ENCODE measurements at places on chromosomes 7 and 10. TPM values are rescaled to one million over a fixed set of nuclear protein-coding genes. Genes with fewer than 3 reads are reported as not detected.

DNA sequence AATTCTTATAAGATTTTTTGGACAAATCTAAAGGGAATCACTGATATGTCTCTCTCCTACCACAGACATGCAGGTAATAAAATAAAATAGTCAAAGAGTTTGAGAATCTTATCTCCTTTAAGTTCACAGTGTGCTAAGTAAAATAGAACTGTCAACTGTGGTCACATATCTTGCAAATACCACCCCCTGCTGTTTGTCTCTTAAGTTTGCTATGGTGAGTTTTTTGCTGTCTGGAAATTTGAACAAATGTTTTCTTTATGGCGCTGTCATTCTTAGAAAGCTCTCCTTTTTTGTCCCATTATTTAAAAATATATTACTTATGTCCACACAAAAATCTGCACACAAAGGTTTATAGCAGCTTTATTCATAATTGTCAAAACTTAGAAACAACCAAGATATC, 19.6 kb downstream of the GIMAP5 start:
- DNase-seq, result no peak
- peaks cover 56% of the 10 kb centered on the region for H3K4me1 ChIP-seq

- no peak overlapping the region for H3K4me3 ChIP-seq
- no peak for DNase-seq
- H3K27me3 ChIP-seq, result no peaks in the 10 kb centered on the region
Measured at GRCh38 chr10:76645341-76645740, 992.3 kb downstream of the KCNMA1 start.

- DNase-seq, result no peak
- H3K4me3 ChIP-seq, result no peak overlapping the region
- H3K36me3 ChIP-seq, result peaks cover 2% of the 10 kb centered on the region
- H3K27ac ChIP-seq, result no peak overlapping the region
Measured at GRCh38 chr10:1708746-1709145, 28.6 kb downstream of the ADARB2 start.

GRCh38 chr7:6640246-6640721, 3.2 kb downstream of the ZNF316 start:
- peak overlapping the region; percentile 81 for H3K27ac ChIP-seq
- peak; percentile 47 for DNase-seq
- peaks cover 26% of the 10 kb centered on the region for H3K4me1 ChIP-seq
- peaks cover 39% of the 10 kb centered on the region for H3K36me3 ChIP-seq

DNA sequence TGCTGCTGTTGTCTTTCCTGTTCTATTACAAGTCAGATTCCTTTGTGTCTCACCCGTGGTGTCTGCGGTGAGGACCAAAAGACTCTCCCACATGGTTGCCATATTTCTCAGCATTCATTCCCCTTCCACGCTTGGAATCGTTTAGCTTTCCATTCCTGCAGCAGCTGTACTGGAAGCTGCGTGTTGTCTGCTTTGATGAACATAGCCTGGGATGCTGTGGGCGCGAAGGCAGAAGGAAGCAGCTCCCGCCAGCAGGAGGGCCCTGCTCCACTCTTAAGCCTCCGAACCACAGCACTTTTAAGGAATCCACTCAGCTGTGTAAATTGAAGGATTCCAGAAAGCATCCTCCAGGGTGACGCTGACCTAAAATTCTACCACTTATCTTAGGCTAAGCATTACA, 303.6 kb upstream of the PITRM1 start:
- peaks cover 21% of the 10 kb centered on the region for H3K4me1 ChIP-seq
- H3K27ac ChIP-seq, result no peak overlapping the region
- H3K36me3 ChIP-seq, result no peaks in the 10 kb centered on the region
- H3K27me3 ChIP-seq, result peaks cover 4% of the 10 kb centered on the region
- no peak overlapping the region for H3K4me3 ChIP-seq

- no peaks in the 10 kb centered on the region for H3K4me1 ChIP-seq
- H3K36me3 ChIP-seq, result no peaks in the 10 kb centered on the region
- H3K4me3 ChIP-seq, result no peak overlapping the region
- no peak for DNase-seq
Measured at GRCh38 chr7:113805976-113806375, 112.8 kb downstream of the PPP1R3A start.

- peak within 1 kb of the TSS; percentile 81 for H3K4me3 ChIP-seq
- H3K4me1 ChIP-seq, result peaks cover 22% of the 10 kb centered on the region
- peaks cover 59% of the 10 kb centered on the region for H3K27me3 ChIP-seq
- H3K36me3 ChIP-seq, result peaks cover 1% of the 10 kb centered on the region
- peak; percentile 25 for DNase-seq
Measured at GRCh38 chr7:79453558-79454360, at the start of gene MAGI2. TSS of gene MAGI2 (minus strand) at chr7:79453667. CDS start at chr7:79453320, 347 bp downstream.

DNA sequence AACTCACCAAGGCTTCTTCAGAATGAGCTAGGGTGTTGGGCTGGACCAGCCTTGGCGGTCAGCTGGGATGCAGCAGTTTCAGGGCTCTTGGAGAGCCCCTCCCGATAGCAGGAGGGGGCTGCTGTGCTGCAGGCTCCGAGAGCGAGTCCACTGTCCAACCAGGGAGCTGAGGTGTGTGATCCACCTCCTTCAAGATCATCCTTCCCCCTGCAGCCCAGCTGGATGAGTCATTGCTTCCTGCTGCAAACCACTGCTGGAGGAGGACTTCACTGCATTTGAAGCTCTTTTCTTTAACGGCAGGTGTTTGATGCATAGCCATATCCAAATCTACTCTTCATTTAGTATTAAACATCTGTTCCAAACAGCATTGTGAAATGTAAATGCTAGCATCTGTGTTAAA, 54.2 kb upstream of the EBF3 start:
- H3K27me3 ChIP-seq, result no peaks in the 10 kb centered on the region
- no peak overlapping the region for H3K4me3 ChIP-seq
- H3K4me1 ChIP-seq, result peaks cover 7% of the 10 kb centered on the region
- peak; percentile 11 for DNase-seq
- no peak overlapping the region for H3K27ac ChIP-seq

- peak; percentile 65 for DNase-seq
- peak overlapping the region; percentile 73 for H3K4me3 ChIP-seq
- H3K27me3 ChIP-seq, result peaks cover 52% of the 10 kb centered on the region
Measured at GRCh38 chr7:39414224-39415035, 151.8 kb upstream of the YAE1 start.

GRCh38 chr10:16809074-16809718, 8.0 kb downstream of the RSU1 start:
- peaks cover 36% of the 10 kb centered on the region for H3K36me3 ChIP-seq
- no peak overlapping the region for H3K27ac ChIP-seq
- H3K27me3 ChIP-seq, result no peaks in the 10 kb centered on the region
- peaks cover 20% of the 10 kb centered on the region for H3K4me1 ChIP-seq
- peak; percentile 44 for DNase-seq
- H3K4me3 ChIP-seq, result no peak overlapping the region

- no peak for DNase-seq
- H3K4me3 ChIP-seq, result no peak overlapping the region
- H3K4me1 ChIP-seq, result no peaks in the 10 kb centered on the region
Measured at GRCh38 chr7:137619181-137619580, 227.6 kb downstream of the DGKI start.

DNA sequence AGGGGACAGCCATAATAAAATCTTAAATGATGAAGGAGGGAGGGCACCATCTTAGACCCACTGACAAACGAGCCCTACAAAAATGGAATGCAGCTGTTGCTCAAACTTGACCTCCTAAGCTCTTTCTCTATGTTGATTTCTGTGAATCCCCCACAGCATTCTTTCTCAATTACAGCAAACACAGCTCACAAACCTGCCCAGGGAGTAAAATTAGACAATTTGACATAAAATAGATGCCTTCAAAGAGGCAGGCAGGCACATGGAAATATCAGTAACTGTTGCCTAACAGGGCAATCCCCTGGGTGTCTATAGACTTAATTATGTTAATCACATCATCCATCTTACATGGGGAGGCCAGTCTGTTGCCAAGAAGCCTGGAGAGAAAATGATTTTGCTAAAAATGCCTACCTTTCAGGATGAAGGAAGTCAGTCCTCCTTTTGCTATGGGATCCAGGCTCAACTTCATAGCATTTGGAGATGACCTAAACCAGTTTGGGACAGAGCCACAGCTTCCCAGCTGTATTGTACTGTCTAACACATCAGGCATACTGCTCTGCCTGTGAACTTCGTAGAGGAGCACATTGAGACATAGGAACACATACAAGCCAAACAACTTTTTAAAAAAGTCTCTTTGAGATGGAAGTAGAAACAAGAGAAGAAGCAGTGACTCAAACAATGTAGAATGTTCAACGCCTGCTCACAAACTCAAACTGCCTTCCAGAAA, 1177.4 kb downstream of the SORCS1 start:
- H3K4me3 ChIP-seq, result no peak overlapping the region
- H3K36me3 ChIP-seq, result no peaks in the 10 kb centered on the region
- DNase-seq, result no peak
- H3K4me1 ChIP-seq, result no peaks in the 10 kb centered on the region
- no peak overlapping the region for H3K27ac ChIP-seq
- no peaks in the 10 kb centered on the region for H3K27me3 ChIP-seq

GRCh38 chr7:33062023-33062781, at the start of gene NT5C3A:
TSS of gene NT5C3A (minus strand) at chr7:33062776. CDS start at chr7:33062705, 71 bp downstream.
- peak within 1 kb of the TSS; percentile 92 for H3K27ac ChIP-seq
- H3K27me3 ChIP-seq, result no peaks in the 10 kb centered on the region
- peak within 1 kb of the TSS; percentile 90 for H3K4me3 ChIP-seq
- peak; percentile 42 for DNase-seq

DNA sequence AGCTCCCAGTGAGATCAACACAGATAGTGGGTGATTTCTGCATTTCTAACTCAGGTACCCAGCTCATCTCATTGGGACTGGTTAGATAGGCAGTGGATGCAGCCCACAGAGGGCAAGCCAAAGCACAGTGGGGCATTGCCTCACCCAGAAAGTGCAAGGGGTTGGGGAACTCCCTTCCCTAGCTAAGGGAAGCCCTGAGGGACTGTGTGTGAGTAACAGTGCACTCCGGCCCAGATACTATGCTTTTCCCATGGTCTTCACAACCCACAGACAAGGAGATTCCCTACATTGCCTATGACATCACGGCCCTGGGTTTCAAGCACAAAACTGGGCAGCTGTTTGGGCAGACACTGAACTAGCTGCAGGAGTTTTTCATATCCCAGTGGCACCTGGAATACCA, 62.8 kb downstream of the PPP1R3A start:
- no peak overlapping the region for H3K27ac ChIP-seq
- H3K36me3 ChIP-seq, result no peaks in the 10 kb centered on the region
- H3K27me3 ChIP-seq, result no peaks in the 10 kb centered on the region
- no peaks in the 10 kb centered on the region for H3K4me1 ChIP-seq
- no peak overlapping the region for H3K4me3 ChIP-seq

- H3K27ac ChIP-seq, result no peak overlapping the region
- H3K4me1 ChIP-seq, result peaks cover 45% of the 10 kb centered on the region
- peaks cover 14% of the 10 kb centered on the region for H3K36me3 ChIP-seq
- no peaks in the 10 kb centered on the region for H3K27me3 ChIP-seq
- DNase-seq, result no peak
- H3K4me3 ChIP-seq, result no peak overlapping the region
Measured at GRCh38 chr10:117350909-117351308, 24.3 kb downstream of the PDZD8 start.

DNA sequence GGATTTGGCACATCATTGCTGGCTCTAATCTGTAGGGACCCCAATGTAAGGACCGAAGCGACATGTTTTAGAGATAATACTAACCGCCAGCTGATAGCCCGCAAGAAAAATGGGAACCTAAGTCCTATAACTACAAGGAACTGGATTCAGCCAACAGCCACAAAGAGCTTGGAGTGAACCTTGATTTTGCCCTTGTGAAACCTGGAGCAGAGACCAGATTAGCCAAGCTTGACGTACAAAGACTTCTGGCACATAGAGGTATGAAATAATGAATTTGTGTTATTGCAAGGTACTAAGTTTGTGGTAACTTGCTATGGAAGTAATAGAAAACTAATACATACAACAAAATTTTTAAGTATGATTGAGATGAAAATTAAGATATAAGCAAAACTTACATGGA, 246.9 kb downstream of the AGMO start:
- no peaks in the 10 kb centered on the region for H3K27me3 ChIP-seq
- no peaks in the 10 kb centered on the region for H3K36me3 ChIP-seq
- no peaks in the 10 kb centered on the region for H3K4me1 ChIP-seq
- no peak for DNase-seq

- H3K4me1 ChIP-seq, result no peaks in the 10 kb centered on the region
- no peak overlapping the region for H3K4me3 ChIP-seq
- H3K36me3 ChIP-seq, result no peaks in the 10 kb centered on the region
- H3K27me3 ChIP-seq, result no peaks in the 10 kb centered on the region
- H3K27ac ChIP-seq, result no peak overlapping the region
Measured at GRCh38 chr7:46243406-46243805, 322.3 kb upstream of the IGFBP3 start.

- no peaks in the 10 kb centered on the region for H3K36me3 ChIP-seq
- DNase-seq, result no peak
- peaks cover 64% of the 10 kb centered on the region for H3K27me3 ChIP-seq
- peak overlapping the region; percentile 63 for H3K4me3 ChIP-seq
- peaks cover 21% of the 10 kb centered on the region for H3K4me1 ChIP-seq
Measured at GRCh38 chr10:27741173-27742091, 4.2 kb downstream of the MKX start.

DNA sequence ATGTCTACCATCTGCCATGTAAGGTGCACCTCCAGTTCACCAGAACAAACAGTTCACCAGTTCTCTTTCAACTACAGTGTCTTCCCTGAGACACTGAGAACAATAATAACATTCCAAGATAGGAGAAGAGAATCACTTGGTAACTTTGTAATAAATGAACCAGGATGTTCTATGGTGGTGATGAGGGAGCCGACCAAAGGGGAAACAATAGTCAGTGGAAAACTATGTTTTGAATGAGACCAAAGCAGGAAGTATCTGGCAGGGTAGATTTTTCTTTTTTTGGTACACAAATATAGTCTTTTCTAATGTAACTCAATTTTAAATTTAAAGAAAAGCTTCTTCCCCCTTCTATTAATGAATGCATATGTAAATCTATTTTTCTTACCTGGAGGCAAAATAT, 20.0 kb downstream of the HYAL4 start:
- no peak for DNase-seq
- no peaks in the 10 kb centered on the region for H3K36me3 ChIP-seq
- H3K4me1 ChIP-seq, result no peaks in the 10 kb centered on the region

- peaks cover 8% of the 10 kb centered on the region for H3K27me3 ChIP-seq
- H3K27ac ChIP-seq, result no peak overlapping the region
- no peak for DNase-seq
- H3K4me3 ChIP-seq, result no peak overlapping the region
Measured at GRCh38 chr10:35711615-35712411, 69.7 kb upstream of the FZD8 start.

- no peaks in the 10 kb centered on the region for H3K27me3 ChIP-seq
- no peak overlapping the region for H3K4me3 ChIP-seq
- H3K4me1 ChIP-seq, result no peaks in the 10 kb centered on the region
- DNase-seq, result no peak
- no peaks in the 10 kb centered on the region for H3K36me3 ChIP-seq
- no peak overlapping the region for H3K27ac ChIP-seq
Measured at GRCh38 chr7:85897967-85898366, 711.1 kb upstream of the SEMA3D start.

Gene OR2A5
- not detected for total RNA-seq

Gene ZNF37A
- 19.2 TPM for total RNA-seq

Gene C10orf143
- 3.8 TPM for total RNA-seq

Gene TMEM130
- total RNA-seq, result not detected

Gene GPRIN2
- not detected for total RNA-seq

Gene ANKRD2
- total RNA-seq, result not detected
